ENCODE measurements at places on chromosomes 4 and X.

DNA sequence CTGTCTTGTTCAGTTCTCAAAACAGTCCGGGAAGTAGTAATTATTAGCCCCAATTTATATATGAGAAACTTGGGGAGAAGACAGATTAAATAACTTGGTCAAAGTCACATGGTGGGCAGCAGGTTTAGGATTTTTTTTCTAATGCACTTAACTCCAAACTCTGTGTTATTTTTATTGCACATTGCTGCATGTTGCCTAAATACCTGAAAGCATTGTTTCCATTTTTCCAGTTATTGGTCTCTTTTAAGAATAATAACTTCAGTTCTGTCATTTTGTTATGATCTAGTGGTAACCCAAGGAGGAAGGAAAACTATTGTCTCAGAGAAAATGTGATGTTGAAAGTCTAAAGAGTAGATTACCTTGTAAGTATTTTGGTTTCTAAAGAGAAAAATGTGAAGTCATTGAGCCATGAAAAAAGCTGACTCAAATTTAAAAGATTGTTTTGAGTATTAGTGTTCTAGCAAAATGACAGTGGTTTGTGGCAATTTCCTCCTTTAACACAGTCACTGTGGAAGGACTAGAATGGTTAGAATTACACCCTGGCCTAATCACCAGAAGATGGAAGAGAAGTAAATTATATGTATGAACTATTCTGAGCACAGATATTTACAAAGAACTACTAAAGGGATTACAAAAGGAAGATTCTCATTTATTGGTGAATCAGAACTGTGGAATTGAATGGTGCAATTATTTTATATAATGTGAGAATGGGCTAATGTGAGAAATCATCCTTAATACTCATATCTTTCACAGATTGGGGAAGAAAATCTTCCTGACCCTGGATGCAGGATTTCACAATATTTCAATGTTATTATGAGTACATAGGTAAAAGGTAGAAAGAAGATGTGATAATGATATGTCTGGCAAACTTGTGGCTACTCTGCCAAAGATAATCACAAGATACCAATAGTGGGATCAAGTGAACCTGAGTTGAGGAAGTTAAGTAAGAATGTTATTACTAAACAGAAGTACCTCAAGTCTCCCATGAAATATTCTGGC lies 21.7 kb upstream of the CXCL8 start:
- no peak for DNase-seq

DNA sequence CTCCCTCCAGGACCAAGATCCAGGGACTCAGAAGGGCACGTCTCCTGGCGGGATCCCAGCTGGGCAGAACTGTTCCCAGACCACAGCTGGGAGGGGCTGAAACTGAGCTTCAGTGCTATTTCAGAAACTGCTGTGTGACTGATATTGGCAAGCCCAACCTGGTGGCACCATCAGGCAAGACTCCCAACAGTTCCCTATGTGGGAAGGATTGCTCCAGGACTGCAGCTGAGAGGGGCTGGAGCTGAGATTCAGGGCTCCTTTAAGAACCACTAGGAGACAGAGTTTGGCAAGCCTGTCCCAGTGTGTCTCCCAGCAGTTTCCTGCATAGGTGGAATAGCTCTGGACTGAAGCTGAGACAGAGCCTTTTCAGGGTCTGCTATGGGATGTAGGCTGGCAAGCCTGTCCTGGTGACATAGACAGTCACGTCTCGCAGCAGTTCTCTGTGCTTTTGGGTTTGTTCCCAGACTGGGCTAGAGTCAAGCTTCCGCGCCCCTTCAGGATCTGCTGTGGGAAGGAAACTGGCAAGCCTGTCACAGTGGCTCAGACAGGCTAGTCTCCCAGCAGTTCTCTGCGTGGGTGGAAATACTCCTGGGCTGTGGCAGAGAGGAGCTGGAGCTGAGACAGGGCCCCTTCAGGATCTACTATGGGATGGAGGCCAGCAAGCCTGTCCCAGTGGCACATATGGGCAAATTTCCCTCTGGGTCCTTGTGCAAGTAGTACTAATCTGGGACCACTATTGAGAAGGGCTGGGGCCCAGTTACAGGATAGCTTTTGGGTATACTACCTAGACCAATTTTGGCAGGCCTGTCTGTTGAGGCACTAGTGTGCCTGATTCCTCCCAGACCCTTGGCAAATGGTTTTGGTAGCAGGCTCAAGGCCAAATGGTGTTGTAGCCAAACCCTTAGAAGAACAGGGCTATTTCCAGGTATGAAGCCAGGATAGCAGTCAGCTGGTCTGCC lies 20.2 kb upstream of the MED14 start:
- peak; percentile 27 for DNase-seq

DNA sequence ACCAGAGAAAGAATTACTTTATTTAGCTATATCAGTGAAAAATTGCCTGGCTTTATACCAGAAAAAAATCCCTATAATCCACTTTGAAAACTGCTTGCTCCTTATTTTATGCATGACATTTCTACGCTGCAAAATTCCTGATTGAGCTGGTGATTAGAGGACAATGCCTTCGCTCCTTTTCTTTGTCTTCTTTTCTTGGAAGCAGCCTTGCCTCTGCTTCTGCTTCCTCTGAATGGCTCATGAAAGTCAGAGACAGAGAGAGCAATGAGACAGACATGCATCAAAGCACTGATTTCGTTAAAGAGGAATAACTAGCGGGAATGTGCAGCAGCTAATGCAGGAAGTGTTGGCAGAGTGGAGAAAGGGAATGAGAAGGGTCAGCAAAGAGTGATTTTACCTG lies 294.3 kb upstream of the IGFBP7 start:
- no peak for DNase-seq

GRCh38 chrX:134373736-134374135 lies 86.2 kb upstream of the HPRT1 start:
- no peak for DNase-seq

DNA sequence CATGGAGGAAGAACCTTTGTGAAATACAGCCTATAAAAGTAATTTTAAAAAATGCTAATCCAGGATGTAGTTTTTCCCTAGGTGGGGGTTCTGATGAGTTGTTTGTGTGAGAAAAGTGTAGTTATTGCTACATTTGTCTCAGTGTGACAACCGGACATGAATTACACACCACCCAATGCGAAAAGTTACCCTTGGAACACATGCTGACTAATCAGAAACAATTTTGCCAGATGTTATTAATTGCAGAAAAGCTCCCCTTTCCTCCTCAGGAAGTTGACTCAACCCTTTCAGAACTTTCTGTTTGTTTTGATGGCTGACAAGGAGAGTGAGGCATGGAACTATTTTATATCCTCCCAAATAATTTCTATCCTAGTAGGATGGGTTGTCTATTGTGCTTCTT lies 38.1 kb upstream of the EDA2R start:
- no peak for DNase-seq
